ENCODE measurements at places on chromosomes 2 and 18.

DNA sequence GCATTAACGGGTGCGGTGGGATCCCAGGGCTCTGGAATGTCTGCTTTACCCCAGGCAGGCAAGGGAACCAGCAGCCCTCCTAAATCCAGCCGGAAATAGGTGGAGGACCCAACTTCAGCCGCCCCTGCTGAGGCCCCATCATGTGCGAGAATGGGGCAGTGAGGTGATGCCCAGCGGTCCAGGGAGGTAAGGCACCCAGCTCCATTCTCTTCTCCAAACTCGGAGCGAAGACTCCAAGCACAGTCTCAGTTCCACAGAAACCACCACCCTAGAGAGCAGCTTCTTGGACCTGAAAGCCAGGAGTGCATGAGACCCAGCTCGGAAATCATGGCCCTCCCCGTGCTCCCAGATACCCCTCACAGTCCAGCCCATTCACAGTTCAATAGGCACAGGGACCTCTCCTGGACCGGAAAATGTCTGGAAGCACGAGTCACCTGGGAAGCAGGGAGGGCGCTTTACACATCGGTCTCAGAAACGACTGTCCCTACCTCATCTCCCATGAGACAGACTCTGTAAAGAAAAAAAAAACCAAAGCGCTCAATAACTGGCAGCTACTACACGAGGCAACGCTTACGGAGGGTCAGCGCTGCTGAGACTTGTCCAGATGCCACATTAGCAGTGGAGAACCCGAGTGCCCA, 2.0 kb downstream of the SDC1 start:
- DNase-seq, result no peak

DNA sequence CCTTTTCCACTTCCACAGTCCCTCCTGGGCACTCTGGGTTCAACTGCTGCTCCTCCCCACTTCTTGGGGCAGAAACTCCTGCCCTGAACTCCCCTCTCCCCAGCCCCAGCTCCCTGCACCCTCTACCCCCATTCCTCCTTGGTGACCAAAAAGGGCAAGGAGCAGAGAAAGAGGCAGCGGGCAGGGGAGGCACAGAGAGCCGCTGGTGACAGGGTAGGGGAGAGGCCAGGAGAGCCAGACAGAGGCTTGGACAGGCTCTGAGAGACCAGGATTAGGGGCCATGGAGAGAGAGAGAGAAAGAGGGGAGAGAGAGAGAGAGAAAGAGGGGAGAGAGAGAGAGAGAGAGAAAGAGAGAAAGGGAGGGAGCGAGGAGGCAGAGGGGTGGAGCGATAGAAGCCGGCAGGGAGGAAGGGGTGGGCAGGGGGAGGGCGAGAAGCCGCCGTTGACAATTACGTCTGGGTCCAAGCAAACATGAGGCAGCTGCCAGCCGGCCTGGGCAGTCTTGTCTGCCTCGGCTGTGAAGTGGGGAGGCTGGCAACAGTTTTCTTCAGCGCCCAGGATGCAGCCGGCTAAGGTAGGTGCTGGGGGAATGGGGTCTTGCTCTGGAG, at the start of gene KCNIP3:
Gene KCNIP3, plus strand, starts transcription at position 468 of the 608 bp plus-strand sequence. Its CDS starts 92 bp downstream, at position 560.
- no peak for DNase-seq

DNA sequence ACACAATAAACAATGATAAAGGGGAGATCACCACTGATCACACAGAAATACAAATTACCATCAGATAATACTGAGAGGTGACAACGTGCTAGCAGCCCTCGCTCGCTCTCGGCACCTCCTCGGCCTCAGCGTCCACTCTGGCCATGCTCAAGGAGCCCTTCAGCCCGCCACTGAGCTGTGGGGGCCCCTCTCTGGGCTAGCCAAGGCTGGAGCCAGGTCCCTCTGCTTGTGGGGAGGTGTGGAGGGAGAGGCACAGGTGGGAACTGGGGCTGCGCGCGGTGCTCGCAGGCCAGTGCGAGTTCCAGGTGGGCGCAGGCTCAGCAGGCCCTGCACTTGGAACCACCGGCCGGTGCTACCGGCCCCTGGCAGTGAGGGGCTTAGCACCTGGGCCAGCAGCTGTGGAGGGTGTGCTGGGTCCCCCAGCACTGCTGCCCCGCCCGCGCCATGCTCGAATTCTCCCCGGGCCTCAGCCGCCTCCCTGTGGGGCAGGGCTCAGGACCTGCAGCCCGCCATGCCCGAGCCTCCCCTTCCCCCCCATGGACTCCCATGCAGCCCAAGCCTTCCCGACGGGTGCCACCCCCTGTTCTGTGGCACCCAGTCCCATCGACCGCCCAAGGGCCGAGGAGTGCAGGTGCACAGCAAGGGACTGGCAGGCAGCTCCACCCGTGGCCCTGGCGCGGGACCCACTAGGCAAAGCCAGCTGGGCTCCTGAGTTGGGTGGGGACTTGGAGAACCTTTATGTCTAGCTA, 340.0 kb upstream of the GULP1 start:
- no peak for DNase-seq

DNA sequence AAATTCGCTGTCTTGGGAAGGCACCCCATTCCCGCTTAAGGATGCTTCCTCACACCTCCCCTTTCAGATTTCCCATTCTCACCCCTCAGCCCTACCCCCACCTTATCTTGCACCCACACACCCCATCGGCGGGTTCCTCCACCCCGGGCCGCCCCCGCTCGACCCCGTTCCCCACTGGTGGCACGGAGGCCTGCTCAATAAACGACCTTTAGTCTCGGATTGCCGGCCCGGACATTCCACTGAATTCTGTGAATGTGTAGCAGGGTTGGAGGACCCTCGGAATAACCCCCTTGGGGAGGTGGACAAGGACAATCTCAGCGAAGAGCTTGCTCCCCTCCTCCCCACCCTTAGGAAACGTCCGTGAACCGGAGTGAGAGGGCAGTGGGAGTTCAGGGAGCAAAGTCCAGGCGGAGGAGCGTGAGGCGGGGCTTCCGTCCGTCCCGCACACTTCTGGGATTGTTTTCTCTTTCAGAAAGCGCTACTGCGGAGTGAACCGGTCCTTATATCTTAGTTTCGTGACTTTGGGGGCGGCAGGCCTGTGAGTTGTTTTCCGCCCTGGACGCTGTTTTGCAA, 2.8 kb upstream of the LBX2 start:
- DNase-seq, result no peak

DNA sequence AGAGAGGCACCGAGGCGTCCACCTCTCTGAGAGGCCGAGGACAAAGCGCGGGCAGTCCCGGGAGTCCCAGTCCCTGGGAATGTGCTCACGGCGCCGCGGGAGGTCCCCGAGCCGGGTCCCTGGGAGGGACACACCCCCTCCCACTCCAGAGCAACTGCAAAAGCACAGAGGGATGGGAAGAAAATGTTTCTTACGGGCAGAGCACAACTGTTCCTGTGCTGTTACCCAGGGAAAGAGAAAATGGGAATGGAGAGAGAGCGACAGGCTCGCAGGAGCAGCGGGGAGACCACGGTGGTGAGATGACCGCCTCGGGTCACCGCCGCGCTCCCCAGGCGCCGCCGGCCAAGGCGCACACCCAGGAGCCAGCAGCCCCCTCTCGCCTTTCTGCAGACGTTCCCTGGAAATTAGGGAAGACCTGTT, 1.2 kb upstream of the BCL11A start:
- DNase-seq, result no peak

- DNase-seq, result no peak
Measured at GRCh38 chr2:25310709-25310964, 31.1 kb downstream of the DNMT3A start.

DNA sequence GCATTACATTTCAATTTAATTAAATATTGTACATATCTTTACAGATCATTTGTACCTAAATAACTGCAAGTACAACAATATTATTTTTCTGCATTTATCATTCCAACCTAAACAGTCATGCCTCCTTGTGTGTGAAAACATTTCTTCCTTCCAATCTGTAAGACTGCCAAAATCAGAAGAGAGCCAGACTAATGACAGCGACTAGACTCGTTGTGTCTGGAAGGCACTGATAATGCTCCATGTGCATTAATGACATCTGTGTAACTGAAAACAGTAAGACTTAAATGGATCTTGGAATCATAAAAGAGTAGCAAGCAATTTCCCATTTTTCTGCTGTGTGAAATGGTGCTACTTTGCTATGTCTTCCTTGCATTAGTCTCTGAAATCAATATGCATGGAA, 278.0 kb upstream of the DSEL start:
- DNase-seq, result peak; percentile 35

DNA sequence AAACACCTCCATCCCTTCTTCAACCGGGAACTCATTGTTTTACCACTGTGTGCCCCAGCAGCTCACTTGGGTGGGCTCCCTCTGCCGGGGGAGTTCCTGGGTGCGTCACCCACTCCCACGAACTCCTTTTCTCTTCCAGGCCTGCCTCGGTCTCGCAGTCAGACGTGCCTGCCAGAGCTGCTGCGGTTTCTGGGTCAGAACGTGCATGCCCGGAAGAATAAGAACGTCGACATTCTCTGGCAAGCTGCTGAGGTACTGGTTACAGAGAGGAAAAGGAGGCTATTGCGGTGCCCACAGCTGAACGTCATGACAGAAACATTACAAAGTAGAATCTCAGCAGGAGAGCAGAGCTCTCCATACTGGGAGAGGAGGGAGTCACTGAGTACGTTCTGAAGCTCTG, 35.6 kb downstream of the COA5 start:
- DNase-seq, result peak; percentile 57
